ENCODE measurements at places on chromosomes 3 and 15. TPM values are rescaled to one million over a fixed set of nuclear protein-coding genes. Genes with fewer than 3 reads are reported as not detected.
A peak's percentile ranks its signal among the peaks of the same experiment; 100 is the strongest.

DNA sequence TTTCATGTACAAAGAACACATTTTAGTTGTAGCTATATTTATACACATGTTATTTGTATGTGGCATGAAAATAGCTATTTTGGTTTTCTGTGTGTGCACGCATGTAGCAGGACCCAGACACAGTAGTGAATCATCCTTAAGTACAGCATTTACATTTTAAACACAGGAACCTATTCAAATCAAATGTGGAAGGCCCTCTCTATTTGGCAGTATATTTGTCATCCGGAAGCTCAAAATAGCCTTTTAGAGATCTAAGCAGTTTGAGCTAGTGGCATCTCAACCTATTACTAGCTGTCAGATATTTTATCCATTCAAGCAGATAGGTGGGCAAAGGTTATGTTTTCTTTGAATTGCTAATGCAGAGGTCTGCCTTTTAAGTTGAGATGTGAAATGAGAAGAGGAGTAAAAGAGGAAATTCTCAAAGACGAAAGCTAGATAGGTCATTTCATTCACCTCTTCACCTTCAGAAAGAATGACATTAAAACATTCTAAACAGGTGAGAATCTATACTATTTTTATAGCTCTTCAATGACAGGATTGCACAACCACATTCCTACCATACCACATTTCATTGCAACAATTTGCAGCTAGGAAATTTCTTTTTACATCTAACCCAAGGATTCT lies 46.3 kb upstream of the TIPARP start:
- no peak for DNase-seq

DNA sequence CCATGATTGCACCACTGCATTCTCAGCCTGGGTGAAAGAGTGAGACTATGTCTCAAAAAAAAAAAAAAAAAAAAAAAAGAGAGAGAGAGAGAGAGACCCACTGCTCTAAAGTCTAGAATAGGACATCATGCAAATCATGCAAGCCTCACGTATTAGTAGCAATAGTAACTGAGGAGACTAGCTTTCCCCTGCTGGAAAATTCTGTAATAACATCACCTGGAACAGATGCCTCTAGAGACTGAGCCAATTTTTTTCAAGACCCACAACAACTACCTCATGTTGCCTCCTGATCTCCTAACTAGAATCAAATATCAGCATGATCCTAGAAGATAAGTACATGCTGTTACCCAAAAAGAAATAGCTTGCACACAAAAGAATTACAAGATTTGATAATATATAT lies 461.9 kb downstream of the AGBL1 start:
- no peak for DNase-seq

DNA sequence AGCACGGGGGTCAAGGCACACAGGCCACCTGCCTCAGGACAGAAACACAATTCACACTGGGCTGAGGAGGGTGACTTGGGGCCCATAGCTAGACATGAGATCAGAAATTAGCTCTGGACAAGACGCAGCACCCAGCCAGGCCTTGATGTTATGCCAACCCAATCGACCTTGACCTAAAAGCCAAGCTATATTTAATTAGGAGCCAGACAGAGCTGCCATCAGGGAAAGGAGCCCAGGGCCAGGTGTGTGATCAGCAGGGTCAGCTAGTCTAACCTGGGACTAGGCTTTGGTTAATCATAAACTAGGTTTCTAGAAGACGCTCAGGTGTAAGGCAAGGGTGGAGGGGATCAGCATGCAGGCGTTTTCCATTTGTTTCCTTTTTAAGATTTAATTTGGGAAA lies 23.9 kb upstream of the SLC25A36 start:
- DNase-seq, result no peak

DNA sequence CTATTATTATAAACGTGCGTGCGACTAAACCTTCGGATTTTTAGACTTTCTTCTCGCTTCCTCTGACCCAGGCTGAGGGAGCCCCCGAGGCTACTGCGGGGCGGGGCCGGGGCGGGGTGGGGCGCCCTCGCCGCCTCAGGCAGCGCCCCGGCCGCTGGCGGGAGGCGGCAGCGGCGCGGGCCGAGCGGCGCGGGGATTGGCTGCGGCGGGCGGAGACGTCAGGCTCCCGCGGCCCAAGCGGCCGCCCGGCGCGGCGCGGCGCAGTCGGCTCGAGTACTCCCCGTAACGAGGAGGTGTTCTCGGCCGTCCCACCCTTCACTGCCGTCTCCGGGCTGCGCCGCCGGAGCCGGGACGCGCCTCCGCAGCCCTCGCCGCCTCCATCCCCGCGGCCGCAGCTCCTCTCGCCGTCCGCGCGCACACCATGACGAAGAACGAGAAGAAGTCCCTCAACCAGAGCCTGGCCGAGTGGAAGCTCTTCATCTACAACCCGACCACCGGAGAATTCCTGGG lies at the start of gene ATP1B3:
TSS of gene ATP1B3 (plus strand) at position 263 of the 510 bp plus-strand sequence. CDS start at position 422, 159 bp downstream.
- DNase-seq, result peak; percentile 76

- DNase-seq, result no peak
Observed at GRCh38 chr3:142394921-142395622, 52.8 kb downstream of the XRN1 start.

- DNase-seq, result no peak
Observed at GRCh38 chr3:96843505-96844203, 29.3 kb downstream of the EPHA6 start.

GRCh38 chr3:128205558-128206145 lies 52.4 kb downstream of the EEFSEC start:
- DNase-seq, result no peak

SH3GL3 gene
- total RNA-seq, result not detected

GOLGA6B gene
- not detected for total RNA-seq

GRCh38 chr3:126931806-126932187 lies 51.1 kb upstream of the PLXNA1 start:
- DNase-seq, result no peak

DNA sequence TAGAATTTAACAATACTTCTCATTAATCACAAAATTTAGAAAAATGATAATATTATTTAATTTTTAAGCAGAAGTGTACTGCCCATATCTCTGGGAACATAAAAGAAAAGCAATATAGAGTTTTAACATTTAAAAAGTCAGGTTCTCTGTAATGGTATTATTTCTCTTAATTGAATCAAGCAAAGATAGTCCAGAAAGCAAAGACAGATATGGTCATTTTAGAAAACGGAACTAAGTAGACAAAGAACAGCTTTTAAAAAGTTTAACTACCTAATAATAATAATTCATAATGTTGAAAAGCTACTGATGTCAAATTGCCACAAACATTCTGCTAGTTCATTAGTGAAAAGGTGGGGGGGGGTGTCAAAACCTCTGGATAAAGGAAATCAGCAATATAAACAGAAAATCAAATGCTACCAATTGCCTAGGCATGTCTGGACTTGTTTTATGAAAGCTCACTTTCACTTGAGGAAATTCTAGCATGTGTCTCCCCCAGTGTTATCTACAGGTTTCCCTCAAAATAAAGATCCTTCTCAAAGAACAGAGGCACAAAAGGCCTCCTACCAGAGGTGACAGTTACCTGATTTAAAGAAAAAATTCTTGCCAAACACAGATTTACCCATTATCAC lies 1.7 kb downstream of the ZMAT3 start:
- peak; percentile 69 for DNase-seq

DNA sequence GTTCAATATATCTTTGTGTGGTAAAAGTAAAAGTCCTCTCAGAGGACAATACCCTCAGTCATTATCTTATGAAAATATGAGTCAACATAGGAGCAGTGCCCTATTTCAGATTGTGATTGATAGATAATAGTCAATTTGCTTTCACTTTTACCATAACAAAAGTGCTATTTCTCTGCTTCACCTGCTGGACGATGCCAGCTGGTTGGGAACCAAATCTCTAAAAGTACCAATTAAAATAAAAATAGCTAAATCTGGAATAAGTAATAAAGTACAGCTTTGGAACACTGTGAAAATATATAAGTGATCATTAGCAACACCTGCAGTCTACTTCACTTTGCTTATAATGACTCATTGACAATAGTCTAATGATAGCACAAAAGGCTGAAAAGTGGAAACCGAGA lies 390.3 kb upstream of the AGTR1 start:
- no peak for DNase-seq

- no peak for DNase-seq
Observed at GRCh38 chr15:85035980-85036379, 54.3 kb downstream of the PDE8A start.

CLDN18 gene
- total RNA-seq, result not detected

ARRDC4 gene
- 3.1 TPM for total RNA-seq

ZNF621 gene
- total RNA-seq, result 10.6 TPM

GRCh38 chr3:43865351-43865750 lies 174.6 kb downstream of the ABHD5 start:
- no peak for DNase-seq

- no peak for DNase-seq
Observed at GRCh38 chr15:100859970-100860828, 19.4 kb upstream of the ALDH1A3 start.

DNA sequence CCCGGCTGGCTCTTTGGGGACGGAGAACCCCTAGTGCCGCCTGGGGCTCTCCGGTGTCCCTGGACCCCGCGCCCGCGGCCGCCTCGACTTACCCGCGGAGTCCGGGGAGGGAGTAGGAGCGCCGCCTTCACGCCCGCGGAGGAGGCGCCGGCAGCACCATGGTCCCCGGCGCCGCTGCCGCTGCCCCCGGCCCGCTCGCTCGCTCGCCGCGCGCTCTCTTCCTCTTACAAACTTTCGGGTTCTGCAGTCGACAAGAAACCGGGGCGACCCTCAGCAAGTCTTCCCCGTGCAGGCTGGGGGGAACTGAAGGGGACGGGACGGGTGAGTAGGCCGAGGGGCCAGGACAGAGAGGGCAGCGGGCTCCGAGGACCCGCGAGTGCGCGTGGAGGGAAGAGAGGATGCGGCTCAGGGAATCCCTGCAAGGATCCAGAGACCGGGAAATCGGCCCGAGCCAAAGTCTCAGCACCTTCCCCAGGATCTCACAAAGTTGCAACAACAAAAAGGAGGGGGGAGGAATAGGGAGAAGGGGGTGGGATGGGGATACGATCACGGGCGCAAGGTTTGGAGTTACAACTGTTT lies 2.0 kb downstream of the FOXP1 start:
- DNase-seq, result no peak

GRCh38 chr3:105970283-105970682 lies 101.5 kb upstream of the CBLB start:
- DNase-seq, result no peak

DNA sequence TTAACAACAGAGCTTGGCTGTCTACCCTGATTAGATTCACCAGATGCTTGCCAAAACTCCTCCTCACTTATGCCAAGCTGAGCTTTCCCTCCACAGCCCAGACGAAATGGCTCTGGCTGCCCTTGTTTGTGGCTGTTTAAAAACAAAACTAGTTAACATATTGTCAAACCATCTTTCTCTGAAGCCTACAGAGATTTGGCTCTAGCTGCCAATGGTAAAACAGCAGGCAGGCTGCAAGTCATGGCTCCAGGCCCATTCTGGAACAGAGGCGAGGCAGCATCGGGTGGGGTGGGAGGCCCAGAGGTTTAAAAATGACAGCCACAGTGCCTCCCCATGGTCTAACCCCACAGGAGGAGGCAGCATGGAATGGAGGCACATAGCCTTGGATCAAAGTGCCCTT lies 75.9 kb downstream of the SCN5A start:
- no peak for DNase-seq

PPM1M gene
- 22.3 TPM for total RNA-seq

GRCh38 chr3:151016478-151016795 lies 43.9 kb upstream of the CLRN1 start:
- peak; percentile 20 for DNase-seq

GRCh38 chr3:4719046-4719501 lies 225.9 kb downstream of the ITPR1 start:
- peak; percentile 65 for DNase-seq

DNA sequence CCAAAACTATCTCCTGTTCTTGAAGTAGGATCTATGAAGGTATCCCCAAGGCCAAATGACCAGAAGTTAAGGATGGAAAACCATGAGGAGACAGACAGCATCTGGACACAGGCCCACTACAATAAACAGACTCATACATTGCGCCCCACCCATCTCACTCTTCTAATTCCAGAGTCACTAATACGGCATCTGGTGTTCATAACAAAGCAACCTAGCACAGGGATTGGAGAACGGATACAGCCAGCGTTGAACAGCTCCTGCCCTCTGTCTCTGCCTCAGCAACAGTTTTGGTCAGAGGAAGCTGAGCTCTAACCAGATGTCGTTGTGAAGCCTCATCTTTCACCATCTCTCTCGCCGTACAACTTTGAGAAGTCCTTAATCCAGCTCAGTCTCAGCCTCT lies 44.5 kb upstream of the CCDC80 start:
- DNase-seq, result peak; percentile 54

ATXN7 gene
- 10.4 TPM for total RNA-seq

CCR2 gene
- total RNA-seq, result not detected

GRCh38 chr3:127456471-127457093 lies 134.0 kb downstream of the TPRA1 start:
- peak; percentile 27 for DNase-seq

- DNase-seq, result peak; percentile 20
Observed at GRCh38 chr15:79769069-79769481, 127.7 kb downstream of the MTHFS start.

DNA sequence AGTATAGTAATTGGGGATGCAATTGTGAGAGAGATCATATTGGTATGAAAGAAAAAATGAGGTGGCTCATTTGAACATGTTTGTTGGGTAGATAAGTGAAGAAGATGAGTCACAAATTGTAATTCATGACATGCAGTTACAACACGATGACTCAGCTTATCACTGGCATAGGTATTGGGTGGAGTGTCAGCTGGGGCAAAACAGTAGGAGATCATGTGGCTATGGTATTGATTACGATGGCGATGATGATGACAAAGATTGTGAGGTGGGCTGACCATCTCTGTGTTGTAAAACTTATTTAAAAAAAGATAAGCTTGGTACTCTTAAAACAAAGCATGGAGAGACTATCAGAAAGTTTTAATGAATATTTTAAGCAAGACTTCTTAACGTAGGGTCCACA lies 11.6 kb upstream of the DPH6 start:
- peak; percentile 80 for DNase-seq

DNA sequence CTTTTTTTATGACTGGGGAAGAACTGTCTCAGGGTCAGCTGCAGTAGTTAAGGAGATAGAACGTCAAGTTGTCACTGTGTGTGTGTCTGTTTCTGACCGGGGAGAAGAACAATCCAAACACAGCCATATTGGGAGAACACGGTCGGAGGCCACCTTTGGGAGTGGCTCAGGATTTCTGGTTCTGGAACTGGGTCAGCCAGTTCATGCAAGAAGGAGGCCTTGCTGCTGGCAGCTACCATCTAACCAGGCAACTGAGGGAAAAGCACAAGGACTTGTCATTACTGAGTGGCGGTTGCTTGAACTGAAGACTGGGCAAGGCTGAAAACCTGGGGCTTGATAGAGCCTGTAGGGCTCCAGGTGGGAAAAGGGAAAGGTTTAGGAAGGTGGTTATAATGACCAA lies 24.6 kb downstream of the GLDN start:
- no peak for DNase-seq

- DNase-seq, result no peak
Observed at GRCh38 chr3:11074451-11074850, 79.8 kb upstream of the HRH1 start.

GRCh38 chr3:97241417-97241816 lies 427.0 kb downstream of the EPHA6 start:
- DNase-seq, result no peak

All from LHCN-M2 (cell line).